ENCODE measurements at places on chromosomes 5 and 9.

- DNase-seq, result peak; percentile 35
Measured at GRCh38 chr9:96417661-96418082, 498 bp downstream of the ZNF367 start.

- DNase-seq, result no peak
Measured at GRCh38 chr5:137313526-137314175, 185.5 kb downstream of the SPOCK1 start.

DNA sequence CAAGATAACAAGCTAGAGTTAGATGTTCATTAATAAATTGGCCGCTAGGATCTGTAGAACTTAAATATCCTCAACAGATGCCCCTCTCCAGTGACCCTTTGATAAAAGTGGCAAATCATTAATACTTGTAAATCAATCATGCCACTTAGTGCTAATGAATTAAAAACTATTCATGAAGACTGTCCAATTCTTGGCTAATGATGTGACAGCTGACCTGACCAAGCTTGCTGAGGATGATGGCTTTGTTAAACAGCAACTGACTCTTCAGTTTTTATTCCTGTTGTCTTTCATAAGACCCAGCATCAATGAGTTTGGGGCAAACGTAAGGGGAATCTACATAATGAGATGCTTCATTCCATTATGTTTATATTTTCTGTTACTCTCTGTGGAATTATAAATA is 396.8 kb upstream of the NMUR2 start:
- DNase-seq, result no peak

- no peak for DNase-seq
Measured at GRCh38 chr5:74459984-74460383, 180.5 kb downstream of the ENC1 start.

DNA sequence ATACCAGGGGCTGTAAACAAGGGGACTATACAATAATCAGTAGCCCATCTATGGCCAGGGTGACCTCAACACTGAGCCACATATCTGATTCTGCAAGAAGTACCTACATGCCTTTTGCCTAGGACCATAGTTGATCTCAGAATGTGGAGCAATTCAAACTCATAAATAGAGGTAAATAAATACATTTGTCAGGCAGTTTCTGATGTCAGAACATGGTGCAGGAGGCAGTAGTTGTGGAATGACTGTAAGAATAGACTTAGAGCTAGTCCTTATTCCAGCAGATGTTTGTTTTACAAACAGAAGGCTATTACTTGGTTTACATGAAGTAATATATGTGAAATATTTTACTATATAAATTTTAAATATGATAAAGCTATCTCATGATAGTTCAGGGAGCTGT is 330.7 kb upstream of the DAB2 start:
- no peak for DNase-seq

- DNase-seq, result no peak
Measured at GRCh38 chr9:105967797-105968196, 273.5 kb downstream of the TMEM38B start.

- DNase-seq, result no peak
Measured at GRCh38 chr9:133768859-133769510, 30.8 kb upstream of the SARDH start.

DNA sequence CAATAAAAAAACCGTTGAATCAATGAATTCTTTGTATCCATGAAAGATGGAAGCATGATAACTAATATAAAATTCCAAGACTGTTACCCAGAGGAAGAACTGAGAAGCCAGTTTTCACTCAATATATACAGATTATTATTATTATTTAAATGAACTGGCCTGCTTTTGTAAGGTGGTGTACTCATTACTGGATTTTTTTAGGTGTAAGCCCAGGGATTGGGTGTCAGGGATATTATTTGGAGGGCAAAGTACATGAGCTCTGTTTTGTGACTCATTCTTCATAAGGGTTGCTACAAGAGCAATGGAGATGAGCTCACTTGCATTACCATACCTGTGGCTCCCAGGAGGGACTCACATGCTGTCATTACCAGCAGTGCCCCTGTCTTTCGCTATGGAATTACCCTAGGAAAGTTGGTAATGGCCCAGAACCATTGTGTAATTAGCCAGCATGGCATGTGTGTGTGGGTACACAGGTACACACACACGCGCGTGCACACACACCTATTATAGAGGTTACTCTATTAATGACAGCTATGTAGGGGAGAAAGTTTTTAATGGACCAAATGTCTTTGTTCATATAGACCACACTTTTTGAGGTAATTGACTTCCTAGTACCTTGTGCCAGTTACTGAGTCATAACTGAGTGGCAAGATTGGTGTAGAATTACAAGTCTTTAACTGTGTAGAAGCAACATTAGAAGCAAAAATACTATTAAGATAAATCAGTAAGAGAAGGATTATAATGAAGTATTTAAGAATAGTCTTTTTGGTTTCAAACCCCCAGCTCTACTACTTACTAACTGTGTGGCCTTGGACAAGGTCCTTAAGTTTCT is 143.4 kb downstream of the GDNF start:
- DNase-seq, result no peak

DNA sequence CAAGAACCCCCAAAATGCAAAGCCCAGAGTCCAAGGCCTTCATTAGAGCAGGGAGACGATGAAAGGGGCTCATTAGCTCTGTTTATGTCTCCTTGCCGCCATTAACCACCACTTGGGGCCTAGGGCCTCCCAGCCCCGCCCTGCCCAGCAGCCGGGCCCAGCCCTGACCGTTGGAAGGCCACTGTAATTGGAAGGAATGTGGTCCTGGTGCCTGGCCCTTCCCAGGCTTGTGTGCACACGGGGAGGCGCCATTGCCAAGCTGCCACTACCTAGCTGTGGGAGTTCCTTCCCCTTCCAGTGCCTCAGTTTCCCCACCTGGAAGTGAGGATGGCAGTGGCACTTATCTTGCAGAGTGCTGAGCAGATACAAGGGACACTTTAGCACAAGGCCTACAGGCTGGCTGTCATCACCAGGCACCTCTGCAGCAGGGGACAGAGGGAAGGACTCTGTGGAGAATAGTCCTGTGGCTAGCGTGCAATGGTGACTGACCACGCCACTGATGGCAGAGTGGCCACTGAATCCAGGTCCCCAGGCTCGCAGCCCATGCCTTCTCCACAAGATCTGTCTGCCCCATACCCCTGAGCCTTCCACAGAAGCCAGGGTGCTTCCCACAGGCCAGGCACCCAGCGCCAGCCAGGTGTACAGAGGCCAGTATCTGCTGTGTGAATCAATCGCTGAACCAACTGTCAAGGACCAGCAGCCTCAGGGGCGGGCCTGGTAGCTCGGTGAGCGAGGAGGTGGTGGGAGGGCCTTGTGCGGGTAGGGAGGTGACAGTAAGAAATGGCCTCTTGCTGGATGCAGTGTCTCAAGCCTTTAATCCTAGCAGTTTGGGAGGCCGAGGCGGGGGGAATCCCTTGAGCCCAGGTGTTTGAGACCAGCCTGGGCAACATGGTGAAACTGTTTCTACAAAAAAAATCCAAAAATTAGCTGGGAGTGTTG is 20.8 kb downstream of the GBGT1 start:
- peak; percentile 54 for DNase-seq

DNA sequence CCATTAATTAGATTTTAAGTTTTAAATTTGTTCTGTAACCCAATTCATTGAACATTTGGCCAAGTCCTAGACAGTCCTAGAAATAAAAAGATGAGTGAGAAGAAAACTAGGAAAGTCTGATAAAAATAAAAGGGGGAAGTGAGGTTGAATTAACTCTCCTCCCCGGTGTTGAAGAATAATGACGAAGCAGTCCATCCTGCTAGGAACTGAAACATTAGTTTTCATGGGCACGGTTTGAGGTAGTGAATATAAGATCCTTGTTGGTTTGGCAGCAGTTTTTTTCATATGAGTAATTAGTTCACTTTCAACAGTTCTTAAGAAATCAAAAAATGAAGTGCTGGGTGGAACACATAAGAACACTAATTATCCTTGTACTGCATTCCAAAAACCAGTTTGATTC is 103.1 kb downstream of the MTREX start:
- DNase-seq, result no peak

DNA sequence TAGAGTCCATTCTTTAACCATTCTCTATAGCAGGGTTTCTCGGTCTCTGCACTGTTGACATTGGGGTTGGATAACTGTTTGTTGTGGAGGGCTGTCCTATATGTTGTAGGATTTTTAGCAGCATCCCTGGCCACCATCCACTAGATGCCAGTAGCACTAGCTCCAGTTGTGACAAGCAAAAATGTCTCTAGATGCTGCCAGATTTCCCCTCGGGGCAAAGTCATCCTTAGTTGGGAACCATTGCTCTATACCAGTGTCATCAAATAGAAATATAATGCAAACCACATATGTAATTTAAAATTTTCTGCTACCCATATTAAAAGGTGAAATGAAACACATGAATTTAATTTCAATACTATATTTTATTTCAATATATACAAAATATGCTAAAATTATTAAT is 2.9 kb downstream of the TTC23L start:
- DNase-seq, result no peak

- no peak for DNase-seq
Measured at GRCh38 chr5:140182075-140182711, 7.2 kb downstream of the CYSTM1 start.

- no peak for DNase-seq
Measured at GRCh38 chr9:114864471-114864870, 58.6 kb upstream of the TNFSF15 start.

GRCh38 chr5:139635191-139635590 is 13.0 kb upstream of the CXXC5 start:
- no peak for DNase-seq

GRCh38 chr5:38595132-38595745 is 38.8 kb upstream of the LIFR start:
- DNase-seq, result no peak

- no peak for DNase-seq
Measured at GRCh38 chr5:2780421-2781171, 29.1 kb upstream of the IRX2 start.

DNA sequence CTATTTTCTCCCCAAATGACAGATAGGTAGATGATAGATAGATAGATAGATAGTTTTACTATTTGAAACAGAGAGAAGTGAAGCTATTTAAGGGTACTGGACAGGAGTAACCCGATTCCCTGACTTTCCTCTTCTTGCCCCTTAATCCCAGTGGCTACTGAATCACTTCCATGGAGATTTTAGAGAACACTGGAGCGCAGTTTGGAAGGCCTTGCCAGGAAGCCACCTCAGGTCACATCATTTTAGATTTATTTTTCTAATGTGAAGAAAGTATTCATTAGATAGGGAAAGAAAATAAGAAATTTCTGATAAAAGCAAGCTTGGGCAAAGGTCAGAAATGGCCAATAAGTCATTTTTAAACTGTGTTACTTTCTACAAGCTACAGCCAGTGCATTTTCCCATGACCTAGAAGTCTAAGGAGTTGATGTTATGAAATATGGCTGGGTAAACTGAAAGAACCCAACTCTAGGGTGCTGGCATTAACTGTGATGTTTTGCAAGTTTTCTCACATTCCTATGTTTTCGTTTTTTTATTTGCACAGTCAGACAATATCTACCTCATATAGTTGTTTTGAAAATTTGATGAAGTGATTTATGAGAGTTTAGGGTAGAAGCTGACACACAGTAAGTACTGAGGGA is 544.7 kb upstream of the PTGER4 start:
- no peak for DNase-seq

- no peak for DNase-seq
Measured at GRCh38 chr5:6404129-6404528, 25.8 kb upstream of the MED10 start.

DNA sequence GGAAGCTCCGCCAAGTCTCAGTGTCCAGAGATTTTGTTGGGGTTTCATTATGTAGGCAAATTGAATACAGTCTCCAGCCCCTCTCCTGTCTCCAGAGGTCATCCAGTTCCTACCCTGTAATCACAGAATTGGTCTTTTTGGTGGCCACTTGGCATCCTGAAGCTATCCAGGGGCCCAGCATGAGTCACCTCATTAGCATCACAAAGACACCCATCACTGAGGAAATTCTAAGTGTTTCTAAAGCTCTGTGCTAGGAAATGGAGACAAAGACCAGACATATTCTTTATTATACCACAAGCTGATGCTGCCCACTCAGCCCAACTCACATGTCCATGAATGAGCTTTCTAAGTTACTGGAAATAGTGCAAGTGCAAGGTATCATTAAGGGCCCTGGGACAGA is 229.9 kb downstream of the DOCK8 start:
- DNase-seq, result no peak

DNA sequence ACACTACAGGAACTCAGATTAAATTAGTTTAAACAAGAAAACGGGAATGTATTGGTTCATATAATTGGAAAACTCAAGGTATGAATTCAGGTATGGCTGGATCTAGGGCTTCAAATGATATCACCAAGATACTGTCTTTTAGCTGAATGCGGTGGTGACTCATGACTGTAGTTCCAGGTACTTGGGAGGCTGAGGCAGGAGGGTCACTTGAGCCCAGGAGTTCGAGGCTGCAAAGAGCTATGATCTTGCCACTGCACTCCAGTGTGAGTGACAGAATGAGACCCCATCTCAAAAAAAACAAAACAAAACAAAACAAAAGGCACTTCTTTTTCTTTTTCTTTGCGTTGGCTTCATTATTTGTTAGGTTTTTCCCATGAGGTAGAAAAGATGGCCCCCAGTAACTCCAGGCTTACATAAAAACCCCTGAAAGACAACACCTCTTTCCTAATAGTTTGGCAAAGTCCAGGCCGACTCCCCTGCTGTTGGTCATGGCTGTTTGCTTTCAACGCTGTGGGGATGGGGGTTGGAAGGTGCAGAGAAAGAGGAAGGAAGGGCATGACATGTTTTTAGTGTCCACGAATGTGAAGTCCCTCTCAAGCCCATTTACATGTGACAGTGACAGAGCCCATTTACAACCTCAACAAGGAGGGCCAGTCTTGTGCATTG is 39.8 kb upstream of the CRB2 start:
- no peak for DNase-seq

DNA sequence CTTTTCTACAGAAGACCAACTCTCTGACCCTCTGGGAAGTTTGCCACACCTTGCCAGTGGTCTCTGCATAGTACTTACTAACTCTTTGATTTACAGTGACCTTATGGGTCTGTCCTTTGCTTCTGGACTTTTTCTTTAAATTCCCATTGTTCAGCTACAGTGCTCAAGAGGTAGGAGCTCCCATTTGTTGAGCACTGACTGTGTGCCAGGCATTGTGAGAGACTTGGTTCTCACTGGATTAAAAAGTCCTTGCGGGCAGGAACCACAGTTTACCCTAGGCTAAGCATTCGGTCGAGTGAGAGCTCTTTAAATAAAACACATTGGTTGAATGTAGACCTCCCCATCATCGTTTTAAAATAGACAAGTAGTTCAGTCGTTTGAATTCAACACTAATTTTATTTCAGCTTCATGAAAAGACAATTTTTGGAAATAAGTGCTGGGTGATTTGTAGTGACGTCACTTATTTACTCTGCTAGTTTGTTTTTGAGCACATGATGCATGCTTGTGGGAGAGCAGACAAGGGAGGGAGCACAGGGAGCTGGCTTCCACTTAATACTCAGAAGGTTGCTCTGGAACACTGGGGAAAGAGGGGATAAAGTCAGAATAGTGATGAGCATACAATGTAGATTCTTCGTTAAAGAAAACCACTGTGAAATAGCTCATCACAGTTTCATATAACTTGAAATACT is 27.1 kb downstream of the RASGRF2 start:
- DNase-seq, result no peak

GRCh38 chr5:43230707-43231106 is 38.7 kb downstream of the NIM1K start:
- no peak for DNase-seq

Data from activated CD4-positive, alpha-beta T cell treated with anti-CD3 and anti-CD28 coated beads, Interleukin-2, amount 50 U/mL, for 48 hours (primary cell).